AG10803 (cell line): ENCODE measurements at places on chromosomes 4 and X.

- no peak for DNase-seq
These were observed 37.0 kb upstream of the MTM1 start for GRCh38 chrX:150531467-150531866.

GRCh38 chr4:52825460-52826090, 36.5 kb upstream of the RASL11B start:
- DNase-seq, result no peak

GRCh38 chr4:182242787-182243186, 415 bp upstream of the TENM3 start:
- no peak for DNase-seq

GRCh38 chr4:80362578-80363181, 27.1 kb downstream of the CFAP299 start:
- DNase-seq, result peak; percentile 45

DNA sequence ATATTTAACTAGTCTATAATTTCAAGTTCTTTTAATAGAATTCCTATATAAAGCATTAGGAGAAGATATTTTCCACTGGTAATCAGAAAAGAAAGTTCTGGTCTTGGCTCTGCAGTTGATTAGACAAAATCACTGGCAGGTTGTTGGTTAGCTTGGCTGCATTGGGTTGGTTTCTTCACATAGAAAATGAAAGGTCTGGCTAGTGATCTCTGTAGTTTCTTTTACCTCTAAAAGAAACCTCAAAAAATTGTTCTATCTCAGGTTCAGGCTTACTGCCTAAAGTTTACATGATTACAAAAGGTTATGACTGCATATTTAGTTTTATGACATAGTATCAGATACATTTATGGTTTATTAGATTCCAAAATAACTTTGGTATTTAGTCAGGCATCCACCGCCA, 95.8 kb upstream of the NAP1L5 start:
- no peak for DNase-seq

GRCh38 chr4:73608689-73609594, 11.3 kb downstream of the RASSF6 start:
- DNase-seq, result no peak

GRCh38 chr4:171342646-171343045, 470.6 kb upstream of the GALNTL6 start:
- DNase-seq, result no peak

GRCh38 chrX:154358829-154359228, 15.6 kb downstream of the FLNA start:
- no peak for DNase-seq
